Right lung (tissue), 10 donors: ENCODE measurements at places on chromosomes 5 and 9. TPM values are rescaled to one million over a fixed set of nuclear protein-coding genes. Genes with fewer than 3 reads are reported as not detected.

GRCh38 chr5:34930870-34931269 is 1.5 kb downstream of the DNAJC21 start:
- no peak for DNase-seq

GRCh38 chr5:56693220-56693579 is 122.1 kb upstream of the MAP3K1 start:
- DNase-seq, result no peak

DNA sequence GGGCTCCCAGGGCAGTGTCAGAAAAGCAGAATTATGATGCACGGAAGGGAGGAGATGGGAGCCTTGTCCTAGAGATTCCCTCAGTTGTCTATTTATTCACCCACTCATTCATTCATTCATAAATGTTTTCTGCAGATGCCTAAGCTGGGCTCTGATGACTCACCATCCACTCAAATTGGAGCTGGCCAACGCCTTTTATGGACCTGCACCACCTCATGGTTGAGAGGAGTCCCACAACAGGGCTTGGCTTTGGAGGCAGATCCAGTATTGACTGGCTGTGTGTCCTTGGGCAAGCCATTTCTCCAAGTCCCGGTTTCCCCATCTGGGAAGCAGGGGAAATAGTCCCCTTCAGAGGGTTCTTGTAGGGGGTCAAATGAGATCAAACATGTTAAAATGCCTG is 227.8 kb downstream of the MELK start:
- no peak for DNase-seq

GRCh38 chr5:119269061-119269944 is 86.5 kb upstream of the TNFAIP8 start:
- DNase-seq, result peak; percentile 40

- DNase-seq, result no peak
Observed at GRCh38 chr9:76901801-76902200, 4.1 kb downstream of the PRUNE2 start.

TRIM7 gene
- 0.14 TPM for polyA plus RNA-seq

WNK2 gene
- 4.2 TPM for polyA plus RNA-seq
